ENCODE measurements at places on chromosomes 5 and 9.

DNA sequence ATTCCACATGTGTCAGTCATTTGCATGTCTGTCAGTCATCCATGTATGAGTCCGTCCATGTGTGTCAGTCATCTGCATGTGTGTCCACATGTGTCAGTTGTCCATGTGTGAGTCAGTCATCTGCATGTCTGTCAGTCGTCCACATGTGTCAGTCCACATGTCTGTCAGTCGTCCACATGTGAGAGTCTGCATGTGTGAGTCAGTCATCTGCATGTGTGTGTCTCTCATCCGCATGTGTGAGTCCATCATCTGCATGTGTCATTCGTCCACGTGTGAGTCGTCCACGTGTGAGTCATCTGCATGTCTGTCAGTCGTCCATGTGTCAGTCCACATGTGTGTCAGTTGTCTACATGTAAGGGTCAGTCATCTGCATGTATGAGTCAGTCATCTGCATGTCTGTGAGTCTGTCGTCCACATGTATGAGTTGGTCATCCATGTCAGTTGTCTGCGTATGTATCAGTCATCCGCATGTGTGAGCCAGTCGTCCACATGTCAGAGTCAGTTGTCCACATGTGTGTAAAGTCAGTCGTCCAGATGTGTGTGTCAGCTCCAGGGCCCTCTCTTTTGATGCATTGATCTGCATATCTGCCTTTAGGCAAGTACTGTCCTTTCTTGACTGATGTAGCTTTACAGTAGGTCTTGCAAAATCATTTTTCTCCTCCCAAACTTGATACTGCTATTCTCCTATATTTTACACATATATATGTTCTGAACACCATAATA, 72.5 kb upstream of the CACNA1B start:
- DNase-seq: no peak

GRCh38 chr5:34501016-34501415, 155.1 kb upstream of the RAI14 start:
- DNase-seq: no peak

GRCh38 chr5:139273322-139273571, 20.3 kb upstream of the MATR3 start:
- no peak for DNase-seq

DNA sequence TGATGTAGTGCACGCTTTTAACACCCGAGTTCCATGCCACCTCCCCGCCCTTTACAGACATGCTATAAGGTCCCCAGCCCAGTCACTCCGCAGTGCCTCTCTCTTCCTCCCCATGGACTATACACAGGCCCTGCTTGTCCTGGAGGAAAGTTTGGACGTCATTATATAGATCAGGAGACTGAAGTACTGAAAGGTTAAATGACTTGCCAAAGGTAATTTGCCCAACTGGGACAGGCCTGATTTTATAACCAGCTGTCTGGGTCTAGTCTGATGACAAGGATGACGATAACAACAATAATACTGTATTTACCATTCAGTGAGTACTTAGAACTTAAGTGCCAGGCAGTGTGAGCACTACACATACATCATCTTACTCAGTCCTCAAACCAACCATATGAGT, 33.1 kb downstream of the LVRN start:
- DNase-seq: no peak

- DNase-seq: no peak
Measured at GRCh38 chr5:113612060-113612496, 98.6 kb downstream of the YTHDC2 start.

DNA sequence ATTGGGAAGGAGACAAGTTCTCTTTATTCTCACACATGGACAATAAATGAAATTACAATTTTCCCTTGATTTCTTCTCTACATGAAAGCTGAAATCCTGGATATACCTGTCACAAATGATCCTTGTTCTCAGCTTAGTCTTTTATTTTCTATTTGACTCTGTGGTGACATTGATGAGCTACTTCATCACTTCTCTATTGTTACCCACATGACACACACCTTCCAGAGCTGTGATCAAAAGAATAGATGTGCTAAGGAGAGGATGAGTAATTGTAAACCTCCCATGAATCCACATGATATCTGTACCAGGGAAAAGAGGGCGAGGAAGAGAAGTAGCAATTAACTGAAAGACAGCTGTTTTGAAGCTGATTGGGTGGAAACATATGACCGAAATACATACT, 102.0 kb downstream of the CAVIN4 start:
- no peak for DNase-seq

- no peak for DNase-seq
Measured at GRCh38 chr9:13113216-13113615, 166.3 kb downstream of the MPDZ start.

GRCh38 chr5:101009758-101010519, 106.9 kb upstream of the ST8SIA4 start:
- DNase-seq: no peak
